DMS 273 treated with DMSO at 0.1 percent for 48 hours (cell line): ENCODE measurements at places on chromosomes 6 and 20.

GRCh38 chr6:32700391-32701040, 34.1 kb upstream of the HLA-DQB1 start:
- DNase-seq, result no peak

DNA sequence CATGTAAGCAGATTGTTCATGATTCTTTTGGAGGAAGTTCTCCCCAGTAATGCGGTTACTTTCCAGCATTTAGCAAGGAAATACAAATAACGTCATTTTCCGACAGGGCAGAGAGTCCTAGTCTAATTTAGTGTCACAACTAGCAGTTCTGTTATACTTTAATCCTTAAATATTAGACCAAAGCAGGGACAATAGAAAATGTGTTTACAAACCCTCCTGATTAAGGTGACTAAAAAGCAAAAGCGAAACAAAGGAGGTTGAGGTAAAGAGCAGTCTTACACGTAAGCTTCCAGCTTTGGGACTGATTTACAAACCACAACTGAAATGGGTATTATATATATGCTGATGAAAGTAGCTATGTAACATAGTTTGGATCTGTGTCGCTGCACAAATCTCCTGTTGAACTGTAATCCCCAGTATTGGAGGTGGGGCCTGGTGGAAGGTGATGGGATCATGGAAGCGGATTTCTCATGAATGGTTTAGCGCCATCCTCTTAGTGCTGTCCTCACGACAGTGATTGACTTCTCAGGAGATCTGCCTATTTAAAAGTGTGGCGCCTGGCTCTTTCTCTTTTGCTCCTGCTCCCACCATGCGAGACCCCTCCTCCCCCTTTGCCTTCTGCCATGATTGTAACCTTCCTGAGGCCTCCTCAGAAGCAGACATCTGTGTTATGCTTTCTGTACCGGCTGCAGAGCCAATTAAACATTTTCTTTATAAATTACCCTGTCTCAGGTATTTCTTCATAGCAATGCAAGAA, 81.9 kb downstream of the PLCB1 start:
- DNase-seq, result no peak

GRCh38 chr6:168035098-168035660, 37.7 kb downstream of the KIF25 start:
- DNase-seq, result peak; percentile 1

DNA sequence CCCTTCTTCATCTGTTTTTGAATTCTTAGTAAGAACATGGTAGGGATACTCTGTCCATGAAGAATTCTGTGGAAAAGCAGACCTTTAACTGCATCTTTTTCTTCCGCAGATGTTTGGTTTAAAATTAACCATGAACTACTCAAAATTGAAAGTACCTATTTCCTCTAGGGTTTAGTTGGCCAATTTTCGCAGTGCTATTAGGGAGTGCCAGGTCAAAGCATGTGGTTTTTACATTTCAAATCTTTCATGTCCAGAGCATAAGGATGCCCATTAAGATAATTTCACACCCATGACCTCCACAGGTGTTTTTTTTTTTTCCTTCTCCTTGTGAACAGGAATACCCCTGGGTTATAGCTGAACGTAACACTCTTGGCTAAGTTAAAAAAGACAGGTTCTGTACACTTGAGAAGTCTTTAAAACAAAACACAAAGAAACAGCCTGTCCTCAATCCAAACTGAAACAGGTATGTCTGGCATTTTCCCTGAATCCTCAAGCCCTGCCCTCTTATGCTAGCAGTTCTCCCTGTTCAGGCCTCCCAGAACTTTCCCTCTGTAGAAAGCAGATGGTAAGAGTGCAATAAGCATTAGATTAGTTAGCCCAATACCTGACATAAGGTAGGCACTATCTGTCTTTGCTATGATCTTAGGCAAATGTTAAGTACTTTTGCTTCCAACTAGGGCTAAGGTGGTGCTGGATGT, 67.1 kb downstream of the ELOVL5 start:
- no peak for DNase-seq

GRCh38 chr6:31396422-31397152, 6.8 kb upstream of the MICA start:
- DNase-seq, result peak; percentile 13

DNA sequence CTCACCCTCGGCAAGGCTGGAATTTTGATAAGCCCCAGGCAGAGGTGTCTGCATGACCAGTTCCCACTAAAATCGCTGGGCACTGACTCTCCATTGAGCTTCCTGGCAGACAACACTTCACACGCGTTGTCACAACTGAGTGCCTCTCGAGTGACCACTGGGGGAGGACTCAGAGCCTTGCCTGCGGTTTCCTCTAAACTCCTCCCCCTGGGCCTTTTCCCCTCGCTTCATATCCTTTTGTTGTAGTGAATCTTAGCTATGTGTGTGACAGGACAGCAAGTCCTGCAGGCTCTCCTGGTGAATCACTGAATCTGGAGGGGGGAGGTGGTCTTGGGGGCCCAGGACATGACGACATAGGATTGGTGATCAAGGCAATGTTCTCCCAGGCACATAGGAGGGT, 670.8 kb downstream of the PRKN start:
- no peak for DNase-seq

GRCh38 chr20:16369441-16369840, 203.8 kb downstream of the KIF16B start:
- no peak for DNase-seq

DNA sequence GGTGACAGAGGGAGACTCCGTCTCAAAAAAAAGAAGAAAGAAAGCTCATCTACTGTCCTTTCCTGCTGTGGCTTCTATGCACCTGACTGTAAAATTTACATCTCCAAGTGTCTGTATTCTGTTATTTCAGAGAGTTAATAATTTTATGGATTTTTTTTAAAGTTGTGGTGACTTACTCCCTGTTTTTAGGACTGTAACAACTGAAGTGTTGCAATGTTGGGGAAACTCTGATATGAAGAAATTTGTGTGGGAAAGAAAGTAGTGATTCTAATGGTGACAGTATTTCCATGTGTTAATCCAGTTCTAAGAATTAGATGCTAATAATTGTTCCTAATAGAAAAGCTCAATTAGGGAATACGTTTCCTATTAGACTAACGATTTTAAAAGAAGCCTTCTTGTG, 27.4 kb downstream of the STX11 start:
- DNase-seq, result no peak

DNA sequence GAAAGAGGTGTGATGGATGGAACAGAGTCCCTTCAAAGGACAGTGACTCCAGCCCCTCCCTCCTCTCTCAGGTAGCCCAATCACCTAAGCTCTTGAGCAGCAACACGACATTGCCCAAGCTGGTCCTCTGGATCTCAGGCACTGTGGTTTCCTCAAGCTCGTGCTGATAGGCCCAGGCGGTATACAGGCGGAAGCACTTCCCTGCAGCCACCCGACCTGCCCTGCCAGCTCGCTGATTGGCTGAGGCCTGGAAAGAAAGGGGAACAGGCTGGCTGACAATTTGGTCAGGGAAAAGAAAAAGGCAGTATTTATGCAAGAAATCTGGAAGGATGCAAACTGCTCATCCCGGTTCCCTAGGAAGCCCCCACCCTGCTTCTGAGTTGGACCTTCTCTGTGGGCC, 9.6 kb downstream of the C6orf136 start:
- no peak for DNase-seq

DNA sequence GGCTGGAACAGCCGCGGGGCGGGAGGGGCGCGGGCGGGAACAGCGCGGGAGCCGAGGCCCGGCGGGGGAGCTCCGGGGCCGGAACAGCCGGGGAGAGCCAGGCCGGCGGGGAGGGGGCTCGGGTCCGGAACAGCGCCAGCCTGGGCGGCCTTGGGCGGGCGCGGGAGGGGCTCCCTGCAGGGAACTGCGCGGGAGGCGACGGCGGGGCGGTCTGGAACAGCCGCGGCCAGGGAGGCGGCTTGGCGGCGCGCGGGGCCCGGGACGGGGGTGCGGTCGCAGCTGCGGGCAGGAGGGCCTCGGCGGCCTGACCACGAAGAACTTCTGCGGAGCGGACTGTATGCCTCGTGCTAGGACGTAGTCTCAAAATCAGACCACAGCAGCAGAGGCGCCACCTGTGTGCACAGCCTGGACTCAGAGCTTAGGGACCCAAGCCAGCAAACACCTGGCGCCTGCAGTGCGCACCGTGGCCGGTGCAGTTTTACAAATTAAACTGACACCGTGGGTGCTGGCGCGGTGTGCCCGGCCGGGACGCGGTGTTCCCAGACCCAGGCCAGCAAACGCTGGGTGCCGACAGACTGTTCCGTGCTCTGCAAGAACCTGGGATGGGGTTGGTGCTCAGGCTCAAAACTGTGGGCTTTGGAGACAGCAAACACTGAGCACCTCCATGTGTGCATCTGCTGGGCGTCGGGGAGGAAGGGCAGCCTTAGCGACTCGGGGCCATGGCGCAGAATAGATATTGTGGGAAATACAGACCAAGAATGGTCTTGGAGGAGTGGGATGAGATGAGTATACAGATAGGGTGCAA, 572 bp downstream of the ZNF341 start:
- peak; percentile 69 for DNase-seq

GRCh38 chr20:54063992-54064676, 6.3 kb downstream of the BCAS1 start:
- no peak for DNase-seq

DNA sequence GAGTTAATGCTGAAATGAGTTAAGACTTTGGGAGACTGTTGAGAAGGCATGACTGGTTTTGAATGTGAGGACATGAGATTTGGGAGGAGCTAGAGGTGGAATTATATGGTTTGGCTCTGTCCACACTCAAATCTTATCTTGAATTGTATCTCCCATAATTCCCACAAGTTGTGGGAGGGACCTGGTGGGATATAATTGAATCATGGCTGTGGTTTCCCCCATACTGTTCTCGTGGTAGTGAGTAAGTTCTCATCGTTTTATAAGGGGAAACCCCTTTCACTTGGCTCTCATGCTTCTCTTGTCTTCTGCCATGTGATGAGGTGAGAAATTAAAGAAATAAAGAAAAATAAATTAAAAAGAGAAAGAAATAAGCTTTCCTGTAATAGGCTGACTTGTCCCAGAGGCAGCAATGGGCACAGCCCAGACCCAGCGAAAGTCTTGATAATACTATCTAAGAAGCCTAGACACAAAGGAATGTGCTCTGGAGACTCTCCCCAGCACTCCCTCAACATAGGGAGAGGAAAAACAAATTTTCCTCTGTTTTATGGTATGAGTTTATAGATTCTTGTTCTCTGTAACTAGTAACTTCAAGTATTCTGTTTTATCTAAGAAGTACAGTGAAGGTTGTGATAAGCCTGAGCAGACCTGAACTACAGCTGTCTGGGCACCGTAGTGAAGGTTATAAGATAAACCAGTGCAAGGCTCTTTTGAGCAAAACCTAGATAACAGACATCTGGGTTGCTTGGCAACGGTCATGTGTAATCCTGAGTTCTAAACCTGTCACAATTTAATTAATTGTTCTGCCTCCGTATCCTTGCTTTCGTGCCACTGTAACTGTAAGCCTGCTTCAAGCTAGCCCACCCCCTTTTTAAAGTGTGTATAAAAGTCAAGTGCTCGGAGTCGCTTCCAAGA, 88.9 kb upstream of the ECI2 start:
- no peak for DNase-seq

- DNase-seq, result no peak
Observed at GRCh38 chr20:63446216-63447024, 26.0 kb downstream of the KCNQ2 start.

GRCh38 chr20:16005021-16005914, 568.0 kb downstream of the KIF16B start:
- no peak for DNase-seq

DNA sequence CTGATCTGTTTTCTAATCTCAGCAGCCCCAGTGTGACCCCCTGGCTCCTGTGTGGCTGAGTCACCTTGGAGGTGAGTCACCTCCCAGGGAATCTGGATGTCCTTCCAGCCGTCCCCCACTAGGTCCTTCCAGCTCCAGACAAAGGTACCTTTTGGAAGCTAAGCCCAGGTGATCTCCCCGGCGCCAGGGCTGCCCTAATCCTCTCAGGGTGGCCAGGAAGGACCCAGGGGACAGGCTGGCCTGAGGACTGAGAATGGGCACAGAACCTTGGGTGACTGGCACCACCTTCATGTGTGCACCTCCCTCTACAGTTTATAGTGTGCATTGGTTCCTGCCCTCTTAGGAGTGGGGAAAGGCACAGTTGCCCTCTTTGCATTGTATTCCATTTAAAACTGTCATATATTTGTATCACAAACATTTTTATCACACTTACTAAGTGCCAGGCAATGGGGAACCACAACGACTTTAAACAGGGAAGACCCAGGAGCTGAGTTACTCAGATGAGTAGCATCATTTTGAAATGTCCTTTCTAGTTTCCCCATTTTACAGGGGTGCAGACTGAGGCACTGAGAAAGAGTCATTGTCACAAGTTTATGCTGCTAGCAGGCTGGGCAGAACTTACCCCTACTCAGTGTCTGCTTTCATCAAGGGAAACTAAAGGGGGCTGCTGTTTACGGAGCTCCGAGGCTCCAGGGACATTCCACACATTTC, 2.6 kb upstream of the BPIFB4 start:
- no peak for DNase-seq
